ENCODE measurements at places on chromosomes 7 and 10.

- no peak for DNase-seq
These were observed 19.6 kb upstream of the PIP4K2A start for GRCh38 chr10:22733992-22734391.

DNA sequence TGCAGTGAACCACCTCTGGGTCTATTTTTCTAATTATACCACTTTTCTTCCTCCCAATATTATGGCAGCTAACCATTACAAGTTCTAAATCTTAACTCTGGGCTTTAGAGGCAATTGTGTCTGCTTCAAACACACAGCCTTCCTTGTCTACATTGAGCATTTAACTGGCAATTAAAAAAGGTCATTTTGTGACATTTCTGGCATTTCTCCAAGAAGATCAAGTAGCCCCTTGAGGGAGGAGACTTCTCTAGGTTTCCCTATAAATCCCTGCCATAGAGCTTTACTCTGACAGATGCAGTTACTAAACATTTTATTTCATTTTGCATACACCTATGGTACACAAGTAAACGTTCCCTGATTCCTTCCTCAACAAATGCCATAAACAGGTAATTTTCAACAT lies 33.4 kb upstream of the FAM133B start:
- no peak for DNase-seq

GRCh38 chr7:70487428-70487827 lies 644.5 kb upstream of the GALNT17 start:
- no peak for DNase-seq

- no peak for DNase-seq
These were observed 16.7 kb downstream of the ASB4 start for GRCh38 chr7:95502403-95502802.

- no peak for DNase-seq
These were observed 59.9 kb upstream of the DNAJB12 start for GRCh38 chr10:72414642-72415041.

DNA sequence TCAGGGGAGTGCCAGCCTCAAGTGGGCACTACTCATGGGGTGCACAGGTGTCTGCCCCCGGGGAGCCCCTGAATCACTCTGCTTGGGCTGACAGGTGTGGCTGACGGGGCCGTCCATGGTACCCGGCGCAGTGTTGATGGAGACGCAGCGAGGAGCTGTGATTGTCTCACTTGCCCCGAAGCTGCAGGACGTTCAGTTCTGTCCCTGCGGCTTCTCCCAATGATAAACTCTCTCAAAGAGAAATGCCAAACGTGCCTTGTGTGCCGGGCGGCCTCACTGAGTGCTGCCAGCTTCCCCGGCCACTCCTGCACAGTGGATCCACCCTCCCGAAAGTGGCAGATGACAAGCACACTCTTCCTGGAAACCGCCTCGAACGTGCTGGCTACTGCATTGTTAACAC lies 203.2 kb downstream of the DNAJB6 start:
- no peak for DNase-seq

GRCh38 chr10:63887023-63887589 lies 365.9 kb downstream of the REEP3 start:
- DNase-seq = no peak

DNA sequence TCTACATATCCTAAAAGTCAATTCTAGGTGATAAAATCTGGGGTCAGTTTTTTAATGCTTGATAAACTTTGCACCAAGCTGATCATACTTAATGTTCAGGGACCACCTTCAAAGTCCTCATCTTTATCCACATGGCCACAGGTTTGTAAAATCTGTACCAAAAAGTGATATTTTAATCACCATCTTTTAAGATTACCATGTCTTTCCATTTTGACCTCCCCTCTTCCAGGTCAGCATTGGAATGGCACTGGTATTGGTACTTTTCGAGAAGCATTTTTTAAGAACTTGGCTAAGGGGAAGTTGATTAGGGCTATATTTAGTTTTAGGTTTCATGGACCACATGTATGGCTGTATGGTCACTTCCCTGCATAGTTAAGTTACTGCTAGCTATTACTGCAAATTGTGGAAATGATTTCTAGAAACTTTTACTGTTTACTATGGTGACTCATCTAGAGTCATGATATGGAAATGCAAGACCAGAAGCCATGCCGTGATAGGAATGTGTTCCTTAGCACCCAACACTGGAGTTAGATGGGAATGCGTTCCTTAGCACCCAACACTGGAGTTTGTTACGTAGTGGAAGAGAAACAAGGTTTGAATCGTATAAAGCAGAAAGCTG lies 50.8 kb upstream of the ABLIM1 start:
- DNase-seq = no peak

- no peak for DNase-seq
These were observed 15.5 kb downstream of the CFTR start for GRCh38 chr7:117495308-117495707.

GRCh38 chr7:125316466-125316865 lies 386.8 kb upstream of the POT1 start:
- DNase-seq = no peak

DNA sequence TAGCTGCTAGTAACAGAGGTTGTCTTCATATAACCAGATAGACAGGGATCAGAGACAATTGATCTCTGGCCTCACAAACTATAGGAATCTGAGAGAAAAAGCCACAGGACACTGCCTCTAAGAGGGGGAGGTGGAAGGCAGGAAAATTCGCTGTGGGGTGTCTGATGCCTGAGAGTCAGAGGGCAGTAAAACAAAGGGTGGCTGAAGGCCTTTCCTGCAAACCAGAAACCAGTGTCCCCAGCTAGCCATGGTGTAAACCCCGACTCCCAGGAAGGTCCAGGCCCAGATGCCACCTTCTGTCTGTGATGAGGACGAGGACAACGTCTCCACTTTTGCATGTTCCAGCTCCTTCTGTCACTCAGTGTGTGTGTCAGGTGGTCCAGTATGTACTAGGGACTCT lies 215.1 kb downstream of the ADARB2 start:
- DNase-seq = no peak

- DNase-seq = no peak
These were observed 43.8 kb upstream of the SEC61G start for GRCh38 chr7:54802841-54803240.

- no peak for DNase-seq
These were observed 27.5 kb downstream of the HOXA1 start for GRCh38 chr7:27068259-27068658.

- no peak for DNase-seq
These were observed 77.1 kb downstream of the CREM start for GRCh38 chr10:35203745-35204144.

- DNase-seq = no peak
These were observed 131.6 kb upstream of the AHR start for GRCh38 chr7:17166824-17167379.

All from activated naive CD4-positive, alpha-beta T cell (primary cell).